ENCODE measurements at places on chromosomes 6 and 20. TPM values are rescaled to one million over a fixed set of nuclear protein-coding genes. Genes with fewer than 3 reads are reported as not detected.

The SLCO4A1 gene
- 0.56 TPM for total RNA-seq

The TMC2 gene
- not detected for total RNA-seq

The MYH7B gene
- total RNA-seq: not detected

The TTBK1 gene
- under 0.01 TPM for total RNA-seq

The NKX2-2 gene
- not detected for total RNA-seq

The C2 gene
- total RNA-seq: 0.18 TPM

The COL21A1 gene
- total RNA-seq: not detected

The SLC35F1 gene
- not detected for total RNA-seq

The COL9A3 gene
- 0.28 TPM for total RNA-seq

The RTEL1 gene
- total RNA-seq: 9.4 TPM

The FAM83B gene
- under 0.01 TPM for total RNA-seq
